ENCODE measurements at places on chromosomes 2 and 18. TPM values are rescaled to one million over a fixed set of nuclear protein-coding genes. Genes with fewer than 3 reads are reported as not detected.

APOB gene
- polyA plus RNA-seq: 11.2 TPM

CCL20 gene
- polyA plus RNA-seq: 1.4 TPM

CHRNG gene
- polyA plus RNA-seq: 0.07 TPM

BUB1 gene
- polyA plus RNA-seq: 46.1 TPM

IL36RN gene
- 0.04 TPM for polyA plus RNA-seq

DOCK10 gene
- polyA plus RNA-seq: 44.2 TPM

COX5B gene
- 130 TPM for polyA plus RNA-seq

HOXD13 gene
- not detected for polyA plus RNA-seq

Data from right lung (tissue), 10 donors.